ENCODE measurements at places on chromosomes 2 and 18. TPM values are rescaled to one million over a fixed set of nuclear protein-coding genes. Genes with fewer than 3 reads are reported as not detected.
A peak's percentile ranks its signal among the peaks of the same experiment; 100 is the strongest.

The PLGLB2 gene
- total RNA-seq: not detected

- DNase-seq: peak; percentile 77
These were observed 317.6 kb downstream of the TNS1 start for GRCh38 chr2:217685255-217685605.

GRCh38 chr2:210199854-210200253 is 25.4 kb downstream of the ACADL start:
- DNase-seq: no peak

- DNase-seq: peak; percentile 69
These were observed 9.6 kb downstream of the SERPINB8 start for GRCh38 chr18:63979409-63979920.

- no peak for DNase-seq
These were observed 209.7 kb upstream of the KCNJ3 start for GRCh38 chr2:154488801-154489200.

DNA sequence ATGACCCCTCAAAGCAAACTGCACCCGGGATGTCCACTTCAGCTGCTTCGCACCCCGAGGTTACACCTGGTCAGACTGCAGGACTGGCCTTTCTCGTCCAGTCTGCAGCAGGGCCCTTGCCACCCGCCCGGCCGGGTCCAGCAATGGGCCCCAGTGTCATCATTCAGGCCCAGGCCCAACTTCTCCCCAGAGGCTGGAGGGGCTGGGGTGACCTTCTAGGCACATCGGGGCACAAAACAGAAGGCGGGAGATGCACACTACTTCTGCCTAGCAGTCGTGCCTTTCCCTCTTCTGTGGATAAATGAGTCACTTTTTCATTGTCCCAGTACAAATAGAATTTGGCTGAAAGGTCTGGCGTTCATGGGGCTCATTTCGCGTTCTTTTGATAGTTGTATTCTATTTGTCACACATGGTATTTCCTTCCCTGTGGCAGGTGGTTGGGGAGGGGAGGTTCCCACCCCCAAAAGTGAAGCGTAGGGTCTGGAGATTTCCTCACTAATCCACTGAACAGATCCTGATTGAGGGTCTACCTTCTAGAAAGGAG is 56.9 kb upstream of the ID2 start:
- DNase-seq: no peak

DNA sequence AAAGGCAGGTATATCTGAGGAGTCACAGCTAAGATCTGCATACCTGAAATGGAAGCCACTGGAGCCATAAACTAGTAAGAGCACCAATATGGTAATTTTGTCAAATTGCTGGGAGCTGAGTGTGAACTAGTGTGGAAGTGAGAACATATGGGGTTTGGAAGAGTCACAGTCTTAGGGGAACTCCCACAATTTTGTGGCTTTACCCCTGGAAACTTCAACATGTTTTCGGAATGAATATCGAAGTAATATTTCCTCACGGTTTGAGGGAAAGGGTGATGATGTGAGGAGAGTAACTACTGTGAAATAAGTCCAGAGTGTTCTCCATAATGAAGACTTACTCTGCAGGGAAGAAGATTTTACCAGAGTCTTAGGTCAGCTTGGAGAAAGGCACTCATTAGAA is 565.9 kb downstream of the RIT2 start:
- DNase-seq: no peak
